SIG-M5 (cell line): ENCODE measurements at places on chromosomes 11 and 22.

- no peak for DNase-seq
Measured at GRCh38 chr11:35343033-35343598, 76.2 kb downstream of the SLC1A2 start.

DNA sequence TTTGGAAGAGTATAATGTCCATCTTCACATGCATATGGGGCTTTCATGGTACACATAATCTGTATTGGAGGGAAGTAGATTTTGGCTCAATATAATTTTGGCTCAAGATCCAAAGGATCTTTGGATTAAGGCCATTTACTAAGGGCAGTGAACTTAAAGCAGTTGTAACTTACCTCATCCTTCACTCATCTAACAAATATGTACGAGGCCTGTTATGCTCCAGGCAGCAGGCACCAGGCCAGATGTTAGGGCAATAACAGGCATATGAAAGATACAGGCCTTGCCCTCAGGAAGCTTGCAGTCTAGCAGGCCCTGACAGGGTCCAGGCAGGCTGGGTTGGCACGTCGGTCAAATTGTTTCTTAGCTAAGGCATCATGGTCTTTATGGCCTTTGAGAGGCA lies 44.6 kb downstream of the LIF start:
- no peak for DNase-seq

DNA sequence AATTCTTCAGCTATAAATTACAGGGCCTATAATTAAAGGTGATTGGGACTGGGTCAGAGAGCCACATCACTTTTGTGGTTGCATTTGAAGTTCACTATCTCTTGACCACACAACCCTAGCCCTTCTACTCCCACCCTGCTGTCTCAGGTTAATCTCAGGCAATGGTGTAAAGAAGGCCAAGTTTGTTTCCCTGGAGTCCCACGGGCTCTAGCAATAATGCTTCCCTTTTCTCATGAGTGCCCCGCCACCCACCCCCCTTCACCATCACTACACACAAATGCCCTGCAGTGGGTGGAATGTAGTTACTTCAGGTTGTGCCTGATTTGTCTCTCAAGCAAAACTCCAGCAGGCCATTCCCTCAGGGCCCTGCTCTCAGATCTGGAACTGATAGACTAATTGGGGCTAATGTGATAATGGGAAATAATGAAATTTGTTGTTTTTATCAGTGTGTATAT lies 1.8 kb upstream of the EHF start:
- no peak for DNase-seq

GRCh38 chr11:62981743-62982142 lies 3.0 kb downstream of the SLC22A6 start:
- no peak for DNase-seq

DNA sequence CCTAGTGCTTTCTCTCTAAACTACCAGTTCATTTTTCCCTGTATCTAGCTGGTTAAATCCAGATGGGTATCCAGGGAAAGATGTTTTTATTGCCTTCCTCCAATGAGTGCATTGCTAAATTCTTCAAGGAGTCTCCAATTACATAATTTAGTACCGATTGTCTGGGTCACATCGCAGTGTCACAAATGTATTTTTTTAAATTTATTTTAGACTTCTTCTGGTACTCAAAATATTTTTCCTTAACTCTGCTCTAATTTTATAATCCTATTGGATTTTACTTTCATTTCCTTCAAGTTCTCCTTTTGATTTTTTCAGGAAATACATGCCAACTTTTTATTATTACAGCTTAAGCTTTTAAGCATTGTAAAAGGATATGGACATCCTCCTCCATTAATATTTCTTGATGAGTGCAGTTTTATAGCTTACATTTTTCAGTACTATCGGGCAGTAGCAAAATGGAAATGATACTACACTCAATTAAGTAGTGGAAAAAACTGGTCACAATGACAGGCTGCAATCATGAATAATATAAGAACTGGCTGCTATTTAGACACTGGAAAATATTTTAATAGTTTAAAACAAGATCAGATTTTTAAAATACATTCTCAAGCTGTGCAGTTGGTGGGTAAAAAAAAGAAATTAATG lies 20.3 kb downstream of the BBOX1 start:
- no peak for DNase-seq

DNA sequence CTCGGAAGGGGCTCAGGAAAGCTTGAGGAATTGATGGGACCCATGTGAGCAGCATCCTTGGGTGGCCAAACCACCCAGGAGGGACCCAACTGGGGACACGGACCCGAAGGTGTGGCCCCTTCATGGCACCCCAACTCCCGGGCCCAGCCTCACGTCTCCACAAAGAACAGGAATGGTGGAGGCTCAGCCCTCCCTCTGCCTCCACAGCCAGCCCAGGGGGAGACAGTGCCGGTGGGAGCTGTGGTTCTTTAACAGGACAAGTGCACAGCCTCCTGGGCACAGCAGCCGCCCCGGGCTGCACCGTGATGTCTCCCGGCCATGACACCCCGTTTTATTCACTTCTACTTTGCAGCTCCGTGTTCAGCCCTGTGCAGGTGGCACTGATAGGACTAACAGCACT lies 587.2 kb downstream of the BRD1 start:
- no peak for DNase-seq

GRCh38 chr11:45984192-45984591 lies 61.7 kb downstream of the LARGE2 start:
- DNase-seq: no peak

DNA sequence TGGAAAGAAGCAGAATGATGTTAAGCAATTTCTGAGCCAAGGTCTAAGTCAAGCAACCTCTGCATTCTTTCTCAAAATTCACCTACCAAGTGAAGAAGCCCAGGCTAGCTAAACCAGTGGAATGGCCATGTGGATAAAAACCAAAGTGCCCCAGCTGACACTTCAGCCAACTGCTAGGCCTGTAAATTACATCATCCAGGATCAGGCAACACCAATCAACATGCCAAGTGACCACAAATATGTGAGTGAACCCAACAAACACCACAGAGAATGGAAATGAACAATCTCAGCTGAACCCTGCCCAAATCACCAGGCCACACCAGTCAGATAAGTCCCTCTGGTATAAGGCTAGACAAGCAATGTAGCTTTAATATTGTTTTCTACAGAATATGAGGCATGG lies 25.1 kb upstream of the FJX1 start:
- DNase-seq: no peak

DNA sequence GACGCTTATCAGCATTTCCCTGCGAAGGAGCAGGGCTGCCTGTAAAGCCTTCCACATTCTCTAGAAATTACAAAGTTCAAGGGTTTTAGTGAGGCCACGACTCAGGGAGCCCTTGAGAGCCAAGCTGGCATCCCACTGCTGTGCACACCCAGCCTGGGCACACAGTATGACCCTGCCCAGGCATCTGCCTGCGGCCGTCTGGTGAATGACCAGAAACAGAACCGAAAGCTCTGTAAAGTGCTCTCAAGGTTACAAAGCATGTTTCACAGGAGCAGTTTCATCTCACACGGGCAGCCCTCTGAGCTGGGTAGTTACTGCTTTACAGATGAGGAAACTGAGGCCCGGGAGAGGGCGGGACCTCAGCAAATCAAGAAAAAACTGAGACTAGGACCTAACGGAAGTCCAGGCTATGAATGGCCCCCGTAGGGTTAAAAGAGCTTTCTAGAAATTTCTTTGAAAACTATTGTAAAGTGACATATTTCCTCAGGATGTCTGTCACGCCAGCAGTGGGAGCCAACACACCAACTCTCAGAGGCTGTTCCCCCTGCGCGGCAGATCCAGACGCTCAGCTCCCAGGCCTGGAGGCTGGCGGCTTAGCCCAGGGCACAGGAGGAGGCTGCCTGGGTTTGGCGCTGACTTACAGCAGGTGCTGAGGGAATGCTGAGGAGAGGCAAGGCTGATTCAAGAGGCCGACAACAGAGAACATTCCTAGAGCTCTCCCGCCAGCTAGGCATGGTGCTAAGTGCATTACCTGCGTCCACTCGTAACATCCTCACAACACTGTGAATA lies 7.7 kb upstream of the TCF20 start:
- DNase-seq: no peak

- DNase-seq: no peak
Measured at GRCh38 chr22:36156515-36157419, 3.8 kb downstream of the APOL3 start.

- DNase-seq: no peak
Measured at GRCh38 chr22:39967103-39967829, 7.1 kb downstream of the TMA7B start.

- DNase-seq: no peak
Measured at GRCh38 chr11:118313242-118313641, 8.7 kb downstream of the CD3E start.
